ENCODE measurements at places on chromosomes 11 and 22.

DNA sequence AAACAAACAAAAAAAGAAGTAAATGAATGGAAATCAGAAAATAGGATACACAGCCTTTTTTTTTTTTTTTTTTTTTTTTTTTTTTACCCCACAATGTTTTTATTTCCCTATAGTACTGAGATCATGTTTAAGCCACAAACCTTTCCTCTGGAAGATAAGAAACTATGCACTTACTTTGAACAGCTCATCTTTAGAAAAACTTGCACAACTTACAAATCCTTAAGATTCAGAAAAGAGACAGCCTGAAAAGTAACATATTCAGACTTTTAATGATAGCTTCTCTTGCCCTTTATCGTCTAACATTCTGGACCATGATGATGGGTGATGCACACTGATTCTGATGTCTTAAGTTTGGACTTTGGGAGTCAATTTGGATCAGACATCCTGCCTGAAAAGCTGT, 80.3 kb downstream of the TNRC6B start:
- DNase-seq, result no peak

GRCh38 chr11:47904048-47904447, 55.9 kb upstream of the NUP160 start:
- DNase-seq, result no peak

GRCh38 chr11:123040111-123040432, 21.9 kb downstream of the HSPA8 start:
- DNase-seq, result no peak

GRCh38 chr22:49749227-49749626, 78.4 kb downstream of the BRD1 start:
- DNase-seq, result no peak

- DNase-seq, result no peak
These were observed 33.3 kb downstream of the KIAA1671 start for GRCh38 chr22:24985826-24986214.

GRCh38 chr11:19566583-19567379, 145.9 kb upstream of the NAV2 start:
- DNase-seq, result no peak
